ENCODE measurements at places on chromosomes 2 and 18. TPM values are rescaled to one million over a fixed set of nuclear protein-coding genes. Genes with fewer than 3 reads are reported as not detected.

GRCh38 chr18:51478908-51479307, 281.4 kb upstream of the MEX3C start:
- no peak for DNase-seq

GRCh38 chr2:148936857-148937450, 61.9 kb downstream of the KIF5C start:
- no peak for DNase-seq

DNA sequence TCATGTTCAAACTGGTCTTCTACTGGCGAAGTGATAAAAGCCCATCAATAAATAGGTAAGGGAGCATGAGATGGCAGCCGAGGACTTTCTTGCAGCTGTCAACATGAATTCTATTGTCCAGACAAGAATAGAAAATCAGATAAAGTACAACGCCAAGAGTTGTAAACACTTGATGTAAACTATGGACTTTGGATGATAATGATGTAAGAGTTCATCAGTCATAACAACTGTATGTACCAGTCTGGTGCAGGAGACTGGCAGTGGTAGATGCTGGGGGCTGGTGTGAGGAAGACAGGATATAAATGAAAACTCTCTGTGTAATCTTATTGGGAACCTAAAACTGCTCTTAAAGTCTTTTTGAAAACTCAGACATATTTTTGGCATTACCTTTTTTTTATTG, 155.9 kb upstream of the RASGRP3 start:
- DNase-seq: no peak

- no peak for DNase-seq
Observed at GRCh38 chr2:182694189-182694588, 21.9 kb upstream of the DNAJC10 start.

DNA sequence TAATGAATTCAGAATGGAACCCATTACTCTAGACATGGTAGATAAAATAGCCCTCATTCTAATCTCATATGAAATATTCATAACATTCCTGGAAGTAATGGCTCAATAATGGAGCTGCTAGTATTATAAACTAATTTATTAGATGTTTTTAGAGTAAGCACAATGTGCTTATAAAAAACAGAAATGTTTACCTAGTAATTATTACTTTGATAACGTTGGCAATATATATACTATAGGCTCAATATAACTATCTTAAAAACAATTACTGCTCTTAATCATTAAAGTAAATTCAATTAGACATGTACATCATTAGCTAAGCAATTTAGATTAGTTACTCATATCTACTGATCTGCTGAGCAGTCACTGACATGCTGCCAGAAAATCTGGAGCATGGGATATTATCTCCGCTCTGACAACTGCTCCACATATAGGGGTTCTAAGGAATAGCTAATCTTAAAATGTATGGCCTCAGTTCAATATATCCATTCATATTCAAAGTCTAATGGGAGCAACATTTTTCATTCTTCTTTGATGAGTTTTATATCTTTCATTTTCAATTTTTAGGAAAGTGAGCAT, 19.4 kb downstream of the PPP1R1C start:
- no peak for DNase-seq

GRCh38 chr2:46294176-46294836, 2.9 kb upstream of the EPAS1 start:
- no peak for DNase-seq

- no peak for DNase-seq
Observed at GRCh38 chr2:2839782-2840531, 508.9 kb upstream of the MYT1L start.

PLGLB2 gene
- total RNA-seq: 4.9 TPM

SCRN3 gene
- total RNA-seq: 25.0 TPM

G6PC2 gene
- total RNA-seq: not detected

DNA sequence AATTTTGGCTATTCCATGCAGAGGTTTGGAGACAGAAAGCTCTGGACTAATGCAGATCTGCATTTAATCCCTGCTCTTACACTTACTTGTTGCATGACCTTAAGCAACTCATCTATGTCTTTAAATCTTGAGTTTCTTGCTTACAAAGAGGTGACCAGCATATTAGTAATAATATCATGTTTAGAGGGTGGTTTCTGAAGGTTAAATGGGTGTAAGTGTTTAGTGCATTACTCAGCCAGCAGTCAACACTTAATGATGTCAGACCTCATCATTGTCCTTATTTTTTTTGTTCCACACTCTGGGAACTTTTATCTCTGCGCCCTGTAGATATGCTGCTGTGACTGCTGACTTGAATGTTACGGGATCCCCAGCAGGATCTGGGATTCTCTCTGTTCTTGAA, 1.7 kb downstream of the IL1RL1 start:
- DNase-seq: no peak

DNA sequence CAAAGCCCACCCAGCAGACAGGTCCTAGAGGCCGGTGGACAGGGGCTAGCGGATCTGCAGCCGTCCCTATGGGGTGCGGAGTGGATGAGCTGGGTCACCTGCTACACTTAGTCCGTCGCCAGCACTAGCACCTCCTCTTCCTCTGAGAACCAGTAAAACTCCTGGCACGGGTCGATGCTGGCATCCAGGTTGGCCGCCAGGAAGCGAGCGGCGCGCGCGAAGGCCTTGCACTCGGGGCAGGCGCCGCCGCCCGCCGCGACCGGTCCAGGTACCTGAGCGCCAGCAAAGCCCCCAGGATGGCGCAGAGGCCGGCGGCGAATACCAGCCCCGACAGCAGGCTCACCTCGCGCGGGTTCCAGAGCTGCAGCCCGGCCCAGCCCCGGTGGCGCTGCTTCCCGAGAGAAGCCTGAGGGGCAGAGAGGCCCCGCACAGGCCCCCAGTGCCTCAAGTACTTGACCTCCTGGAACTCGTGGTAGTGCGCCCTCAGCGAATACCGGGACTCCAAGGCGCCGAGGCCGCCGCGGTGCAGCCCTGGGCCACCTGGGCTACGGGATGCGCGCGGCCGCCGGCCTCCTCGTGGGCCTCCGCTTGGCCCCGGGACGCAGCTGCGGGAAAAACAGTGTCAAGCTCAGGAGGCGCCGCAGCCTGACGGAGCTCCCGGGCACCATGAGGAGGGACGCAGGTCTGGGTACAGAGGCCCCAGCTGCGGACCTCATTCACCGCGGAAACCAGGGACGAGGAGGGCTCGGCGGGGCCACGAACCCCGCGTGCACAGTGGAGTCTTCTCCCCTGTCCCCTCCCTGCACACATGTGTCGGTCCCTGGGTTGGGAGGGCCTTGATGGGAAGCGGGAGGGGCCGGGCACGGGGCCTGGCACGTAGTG, 27.5 kb upstream of the ALPP start:
- DNase-seq: no peak

GPATCH11 gene
- 9.0 TPM for total RNA-seq

DNA sequence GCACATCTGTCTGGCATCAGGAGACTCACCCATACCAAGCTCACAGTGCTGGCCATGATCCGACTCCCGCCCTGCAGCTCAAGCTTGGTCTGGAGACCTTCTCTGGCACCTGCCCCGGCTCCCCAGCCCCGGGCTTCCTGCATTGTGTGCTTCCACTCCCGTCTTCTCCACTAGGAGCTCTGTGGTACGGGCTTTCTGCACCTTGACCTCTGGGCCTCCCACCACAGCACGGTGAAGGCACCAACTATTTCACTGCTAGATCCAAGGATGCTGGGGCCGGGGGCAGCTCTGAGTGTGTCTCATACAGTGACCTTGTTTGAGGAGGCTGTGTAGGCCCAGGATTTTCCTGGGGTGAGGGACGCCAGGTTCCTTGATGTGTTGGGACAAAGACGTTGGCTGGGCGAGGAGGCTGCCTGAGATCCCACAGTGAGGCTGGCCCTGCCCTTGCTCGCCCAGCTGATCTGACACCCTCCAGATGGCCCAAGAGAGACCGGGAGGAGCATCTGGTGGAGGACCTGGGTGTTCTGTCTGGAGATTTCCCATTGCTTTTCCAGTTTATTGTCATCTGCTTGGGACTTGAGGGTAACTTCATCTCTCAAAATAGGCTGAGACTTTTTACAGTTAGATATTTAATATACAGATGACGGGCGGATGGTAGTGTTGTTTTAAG, 64.0 kb downstream of the HPCAL1 start:
- no peak for DNase-seq

DNA sequence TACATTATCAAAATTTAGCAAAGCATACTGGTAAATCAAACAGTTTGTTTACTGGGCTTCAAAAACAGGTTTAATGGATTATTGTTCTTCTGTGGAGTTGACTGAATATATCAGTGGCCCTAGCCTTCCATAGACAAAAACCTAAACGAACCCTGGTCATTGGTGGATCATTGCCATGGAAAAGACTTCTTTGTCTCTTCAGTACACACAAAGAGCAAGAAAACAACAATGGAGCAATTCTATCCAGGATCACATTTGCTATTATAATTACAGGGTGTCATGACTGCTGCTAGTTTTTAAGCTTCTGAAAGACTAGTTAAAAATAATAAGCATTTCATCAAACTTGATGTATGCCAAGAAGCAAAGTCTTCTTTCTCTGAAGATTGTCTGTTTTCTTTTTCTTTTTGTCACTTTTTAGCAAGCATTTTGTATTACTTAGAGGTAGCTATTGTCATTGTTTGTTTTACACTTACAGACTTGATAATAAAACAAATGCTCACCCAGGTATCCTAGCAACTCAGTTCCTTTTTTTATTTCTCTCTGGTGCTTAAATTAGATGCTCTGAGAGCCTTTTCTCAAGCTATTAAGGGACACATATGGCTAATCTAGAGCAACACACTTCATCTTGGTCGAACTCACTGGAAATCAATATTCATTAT, 1228.7 kb upstream of the DDX18 start:
- no peak for DNase-seq

- DNase-seq: no peak
Observed at GRCh38 chr2:11914455-11914854, 168.0 kb downstream of the LPIN1 start.

SLC9A4 gene
- 1.4 TPM for total RNA-seq

MERTK gene
- total RNA-seq: 47.1 TPM

GRCh38 chr2:58644451-58644850, 403.3 kb upstream of the FANCL start:
- DNase-seq: no peak

DNA sequence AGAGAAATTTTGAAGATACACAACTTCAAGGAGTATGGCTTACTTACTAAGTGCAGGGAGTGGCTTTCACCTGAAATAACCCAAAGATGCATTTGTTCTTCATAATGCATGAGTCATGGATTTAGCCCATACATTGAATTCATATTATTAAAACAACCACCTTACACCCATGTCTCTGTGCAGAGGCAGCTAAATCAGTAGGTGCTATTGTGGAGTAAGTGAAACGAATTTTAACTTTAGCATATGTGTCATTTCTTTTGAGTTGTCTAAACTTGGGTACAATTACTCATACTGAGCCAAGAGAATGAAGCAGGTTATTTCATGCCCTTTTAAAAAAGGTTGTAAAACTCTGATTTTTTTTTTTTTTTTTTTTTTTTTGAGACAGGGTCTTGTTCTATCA, 11.0 kb upstream of the ANKRD29 start:
- DNase-seq: no peak

DNA sequence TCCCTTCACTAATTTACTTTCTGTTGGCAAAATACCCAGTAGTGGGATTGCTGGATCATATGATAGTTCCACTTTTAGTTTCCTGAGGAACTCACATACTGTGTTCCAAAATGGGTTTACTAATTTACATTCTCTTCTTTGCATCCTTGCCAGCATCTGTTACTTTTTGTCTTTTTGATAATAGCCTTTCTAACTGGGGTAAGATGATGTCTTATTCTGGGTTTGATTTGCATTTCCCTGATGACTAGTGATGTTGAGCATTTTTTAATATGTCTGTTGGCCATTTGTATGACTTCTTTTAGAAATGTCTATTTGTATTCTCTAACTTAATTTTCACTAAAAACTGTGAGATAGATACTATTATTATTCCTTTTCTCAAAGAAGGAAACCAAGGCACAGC, 411.7 kb downstream of the SOCS6 start:
- no peak for DNase-seq

LRP1B gene
- 0.28 TPM for total RNA-seq

DNA sequence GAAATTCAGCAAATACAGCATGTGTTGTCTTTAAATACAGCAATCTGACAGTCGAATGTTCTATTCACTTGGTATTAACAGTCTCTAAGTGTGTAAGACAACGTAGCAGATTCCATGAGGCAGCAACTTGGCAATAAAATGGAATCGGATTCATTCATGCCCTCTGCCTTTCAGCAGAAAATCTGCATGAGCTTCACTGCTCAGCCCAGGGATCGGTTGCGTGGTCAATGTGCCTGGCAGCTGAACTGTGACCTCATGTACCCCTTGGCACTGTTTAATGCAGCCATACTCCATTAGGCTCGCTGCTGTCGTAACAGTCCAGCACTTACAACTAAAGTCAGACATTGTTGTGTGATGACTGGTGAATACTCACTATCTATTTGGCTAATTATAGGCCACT, 17.7 kb upstream of the RGPD4 start:
- DNase-seq: no peak

GRCh38 chr18:33157893-33158292, 282.6 kb downstream of the CCDC178 start:
- no peak for DNase-seq

- DNase-seq: no peak
Observed at GRCh38 chr2:52668724-52669123, 1098.9 kb upstream of the CHAC2 start.

- DNase-seq: no peak
Observed at GRCh38 chr2:105712981-105713596, 31.6 kb upstream of the NCK2 start.

ACTG2 gene
- 325 TPM for total RNA-seq

DNA sequence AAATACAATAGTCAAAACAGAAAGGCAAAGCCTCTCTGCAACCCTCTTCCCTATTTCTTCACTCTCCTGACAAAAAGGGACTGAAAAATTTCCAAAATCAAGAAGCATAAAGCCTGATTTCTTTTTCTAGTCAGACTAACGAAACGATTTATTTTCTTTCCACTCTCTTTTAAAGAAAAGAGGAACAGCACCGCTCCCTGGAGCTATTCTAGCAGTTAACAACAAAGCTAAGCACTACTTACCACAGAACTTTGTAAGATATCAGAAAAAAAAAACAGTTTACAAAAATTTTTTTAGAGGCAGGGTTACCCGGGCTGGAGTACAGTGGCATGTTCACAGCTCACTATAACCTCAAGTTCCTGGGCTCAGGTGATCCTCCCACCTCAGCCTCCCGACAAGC, 14.4 kb upstream of the FHL2 start:
- no peak for DNase-seq

DNA sequence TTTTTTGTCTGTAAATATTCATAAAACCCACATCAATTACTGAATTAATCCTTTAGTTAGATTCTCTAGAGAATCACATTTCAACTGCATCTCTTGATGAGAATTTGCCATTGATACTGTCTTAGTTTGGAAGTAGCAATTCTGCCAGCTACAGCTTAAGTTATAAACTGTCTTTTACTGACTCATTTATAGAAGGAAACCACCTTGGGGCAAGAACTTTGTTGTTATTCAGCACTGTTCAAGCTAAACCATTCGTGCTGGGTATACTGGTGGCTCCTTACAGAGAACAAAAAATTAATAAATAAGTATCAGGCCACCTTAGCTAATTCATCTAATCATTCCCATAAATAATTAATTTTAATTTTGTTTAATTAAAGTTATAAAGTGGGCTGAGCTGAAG, 1082.6 kb upstream of the CELF4 start:
- DNase-seq: no peak
